ENCODE measurements at places on chromosomes 12 and 14.

DNA sequence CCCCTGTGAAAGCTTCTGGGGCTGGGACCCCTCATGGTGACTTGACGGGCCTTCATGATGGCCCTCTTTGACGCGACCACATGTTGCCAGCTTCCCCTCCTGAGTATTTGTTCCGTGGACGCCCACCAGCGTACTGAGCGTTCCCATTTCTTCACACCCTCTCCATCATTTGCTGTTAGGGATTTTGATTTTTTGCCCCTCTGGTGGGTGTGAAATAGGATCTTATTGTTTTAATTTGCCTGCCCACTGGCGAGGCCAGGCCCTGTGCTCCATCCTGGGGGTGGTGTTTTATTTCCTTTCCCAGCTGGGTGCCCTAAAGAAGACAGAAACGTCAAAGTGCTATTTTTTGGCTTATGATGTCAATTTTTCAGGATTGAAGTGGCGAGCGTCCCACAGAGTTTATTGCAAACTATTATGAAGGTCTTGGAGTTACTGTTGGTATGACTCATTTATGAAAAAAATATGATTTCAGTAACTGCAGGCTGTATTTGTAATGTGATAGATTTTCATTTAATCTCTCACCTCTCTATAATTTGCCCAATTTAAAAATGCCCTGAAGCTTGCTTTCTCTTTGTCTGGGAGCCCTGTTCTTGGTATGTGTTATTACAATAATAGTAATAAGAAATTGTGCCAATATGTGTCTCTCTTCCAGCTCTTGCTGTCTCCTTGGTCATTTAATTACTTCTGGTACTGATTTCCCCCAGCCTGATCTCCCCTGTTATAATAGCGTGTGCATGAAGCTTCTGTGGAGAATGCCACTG lies 99.6 kb downstream of the SLC25A47 start:
- no peak for DNase-seq

DNA sequence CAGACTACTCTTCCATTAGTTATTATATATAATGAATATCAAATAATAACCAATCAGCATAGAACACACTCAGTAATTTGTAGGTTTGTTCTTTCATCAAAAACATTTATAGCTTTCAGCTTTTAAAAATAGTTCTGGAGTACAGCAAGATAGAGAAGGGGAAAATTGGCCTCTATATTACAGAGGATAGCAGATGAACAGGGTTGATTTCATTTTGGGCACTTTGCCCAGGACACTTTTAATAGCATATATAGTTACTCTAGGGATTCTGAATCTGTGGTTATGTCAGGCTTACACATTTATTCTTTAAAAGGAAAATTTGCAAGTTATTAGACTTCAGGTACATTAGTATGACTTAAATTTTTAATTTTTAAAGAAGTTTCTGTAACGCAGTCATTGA lies 52.6 kb downstream of the IFT81 start:
- DNase-seq: no peak

DNA sequence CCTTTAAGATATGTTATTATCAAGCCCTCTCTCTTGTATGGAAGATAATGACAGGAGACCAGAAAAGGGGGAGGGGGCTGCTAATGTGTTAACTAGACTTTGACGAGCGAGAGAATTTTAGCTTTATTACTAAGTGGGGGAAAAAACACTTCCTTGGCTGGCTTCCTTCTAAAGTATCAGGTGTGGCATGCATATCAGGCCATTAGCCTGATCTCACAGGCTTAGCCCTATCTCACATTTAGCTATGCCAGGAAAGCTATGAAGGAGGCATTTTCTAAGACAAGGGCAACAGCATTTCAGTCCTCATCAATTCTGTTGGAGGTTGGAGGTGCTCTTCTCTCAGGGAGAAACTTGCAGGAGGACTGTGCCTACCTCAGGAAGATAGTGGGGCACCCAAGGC lies 9.9 kb downstream of the SSPN start:
- no peak for DNase-seq

DNA sequence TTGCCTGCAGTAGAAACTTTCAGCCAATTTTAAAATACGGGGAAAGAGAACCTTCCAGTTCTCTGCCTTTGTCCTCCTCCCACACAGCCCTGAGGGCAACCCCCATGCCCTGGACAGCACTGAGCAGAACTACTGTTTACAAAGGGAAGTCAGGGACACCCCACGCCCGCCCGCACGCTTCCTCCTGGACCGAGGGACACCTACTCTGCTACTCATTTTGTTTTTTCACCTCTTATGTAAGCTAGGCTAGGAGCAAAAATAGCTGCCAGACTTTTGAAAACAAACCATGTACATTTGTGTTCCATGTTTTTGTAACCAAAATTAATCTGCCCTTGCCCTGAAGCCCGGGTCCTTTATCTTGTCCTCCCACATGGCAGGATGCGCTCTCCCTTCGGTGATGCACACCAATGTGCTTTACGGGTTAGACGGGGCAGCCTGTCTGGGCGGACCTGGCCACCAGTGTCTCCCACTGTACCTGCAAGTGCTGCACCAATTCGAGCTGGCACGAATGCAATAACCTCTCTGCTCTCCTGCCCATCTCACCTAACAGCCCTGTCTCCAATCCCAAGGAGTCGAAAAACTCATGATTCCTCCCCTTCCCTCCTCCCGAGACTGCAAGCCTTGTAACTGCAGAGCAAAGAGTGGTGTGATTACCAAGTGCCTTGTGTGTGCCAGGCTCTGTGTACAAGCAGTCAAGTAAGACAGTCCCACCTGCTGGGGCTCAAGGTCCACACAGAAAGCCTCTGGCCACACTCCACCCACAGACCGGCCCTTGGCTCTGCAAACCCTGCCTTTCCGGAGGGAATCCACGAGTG lies 85.2 kb downstream of the CCDC88C start:
- no peak for DNase-seq

DNA sequence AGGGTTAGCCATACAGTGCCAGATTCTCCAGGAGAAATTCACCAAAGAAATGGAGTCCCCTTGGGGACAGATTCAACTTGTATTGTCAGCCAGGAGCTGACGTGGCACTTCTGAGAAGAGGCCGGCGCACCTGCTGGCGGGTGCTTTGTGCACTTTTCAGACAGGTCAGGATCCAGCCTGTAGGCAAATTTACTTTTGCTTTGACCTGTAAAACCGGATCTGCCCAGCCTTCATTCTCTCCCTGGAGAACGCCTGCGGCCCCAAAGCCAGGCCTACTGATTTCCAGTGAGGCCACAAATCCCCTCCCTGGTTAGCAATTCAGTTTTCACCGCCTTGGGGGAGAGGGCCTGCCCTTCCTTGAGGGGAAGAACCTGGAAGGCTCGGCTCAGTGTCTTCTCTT lies 17.4 kb downstream of the P2RX4 start:
- DNase-seq: no peak

DNA sequence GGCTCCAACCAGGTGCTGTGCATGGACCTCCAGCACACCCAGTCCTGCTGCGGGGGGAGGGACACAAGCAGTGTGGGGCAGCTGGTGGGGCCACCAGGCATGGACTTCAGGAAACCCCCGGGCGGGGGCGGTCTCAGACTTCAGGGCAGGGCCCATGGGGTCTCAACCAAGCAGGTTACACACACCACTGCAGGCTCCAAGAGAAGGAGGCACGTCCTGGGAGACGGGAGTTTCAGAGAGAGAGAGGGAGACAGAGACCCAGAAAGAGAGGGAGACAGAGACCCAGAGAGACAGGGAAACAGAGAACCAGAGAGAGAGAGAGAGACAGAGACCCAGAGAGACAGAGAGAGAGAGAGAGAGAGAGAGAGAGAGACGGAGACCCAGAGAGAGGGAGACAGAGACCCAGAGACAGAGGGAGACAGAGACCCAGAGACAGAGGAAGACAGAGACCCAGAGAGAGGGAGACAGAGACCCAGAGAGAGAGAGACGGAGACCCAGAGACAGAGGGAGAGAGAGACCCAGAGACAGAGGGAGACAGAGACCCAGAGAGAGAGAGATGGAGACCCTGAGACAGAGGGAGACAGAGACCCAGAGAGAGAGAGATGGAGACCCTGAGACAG lies 128.9 kb downstream of the NCOR2 start:
- no peak for DNase-seq

DNA sequence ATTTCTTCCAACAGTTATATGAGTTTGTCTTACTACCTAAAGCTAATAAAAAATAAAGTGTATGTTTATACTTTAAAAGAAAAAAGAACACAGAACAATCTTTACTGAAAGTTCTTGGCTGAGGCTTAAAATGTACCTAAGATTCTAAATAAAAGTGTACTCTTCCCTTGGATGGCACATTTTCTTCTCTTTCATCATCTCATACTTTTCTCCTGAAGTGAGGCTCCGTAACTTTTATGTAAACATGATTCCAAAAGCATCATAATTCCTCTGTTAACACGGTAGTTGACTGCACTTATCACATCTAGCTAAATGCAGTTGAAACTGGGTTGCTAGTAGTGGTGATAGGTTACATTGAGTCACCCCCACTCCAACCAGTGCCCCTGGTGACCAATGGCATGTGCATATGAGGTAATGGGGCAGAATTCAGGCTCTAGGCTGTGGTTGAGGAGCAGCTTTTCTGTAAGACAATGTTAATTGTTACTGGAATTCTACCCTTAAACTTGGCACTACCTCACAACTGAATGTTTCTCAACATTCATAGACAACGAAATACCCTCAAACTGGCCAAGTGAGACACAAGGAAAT lies 38.4 kb downstream of the WASHC3 start:
- DNase-seq: no peak

DNA sequence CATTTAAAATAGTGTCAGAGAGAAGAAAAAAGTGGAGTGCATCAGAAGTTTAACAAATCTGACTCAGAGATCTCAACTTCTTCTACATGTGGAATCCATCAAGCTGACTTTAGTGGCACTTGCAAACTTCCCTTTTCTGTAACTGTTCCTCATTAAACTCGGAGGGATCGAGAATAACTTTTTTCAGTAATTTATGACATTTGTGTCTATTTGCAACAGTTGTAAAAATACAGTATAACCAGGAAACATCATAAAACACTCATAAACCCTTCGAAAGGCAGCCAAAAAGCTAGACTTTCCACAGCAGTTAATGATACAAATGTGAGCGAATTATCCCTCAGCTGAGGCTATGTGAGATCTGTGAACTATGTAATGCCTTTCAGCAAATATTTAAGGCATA lies 1936.8 kb upstream of the SEL1L start:
- DNase-seq: no peak

- DNase-seq: no peak
Measured at GRCh38 chr12:110721570-110721969, 21.1 kb downstream of the PPP1CC start.

DNA sequence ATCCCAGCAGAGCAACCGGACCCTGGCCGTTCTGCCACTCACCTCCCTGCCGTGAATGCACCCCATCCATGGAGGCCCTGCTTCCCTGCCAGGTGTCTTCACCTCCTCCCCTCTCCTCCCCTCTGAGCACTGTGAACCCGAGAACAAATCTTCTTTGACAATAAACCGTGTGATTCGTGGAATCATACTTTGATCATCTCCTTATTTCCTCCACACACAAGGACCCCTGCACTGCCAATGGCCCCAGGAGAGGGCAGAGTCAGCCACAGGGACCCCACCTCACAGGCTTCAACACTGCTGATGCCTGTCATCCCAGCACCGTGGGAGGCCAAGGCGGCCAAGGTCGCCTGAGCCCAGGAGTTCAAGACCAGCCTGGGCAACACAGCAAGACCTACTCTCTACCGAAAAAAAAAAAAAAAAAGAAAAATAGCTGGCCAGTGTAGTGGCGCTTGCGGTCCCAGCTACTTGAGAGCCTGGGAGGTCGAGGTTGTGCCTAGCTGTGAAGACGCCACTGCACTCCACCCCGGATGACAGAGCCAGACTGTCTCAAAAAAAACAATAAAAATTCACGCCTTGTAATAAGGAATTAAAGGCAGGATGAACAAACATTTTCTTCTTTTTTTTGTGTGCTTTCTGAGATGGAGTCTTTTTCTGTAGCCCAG lies 1.1 kb downstream of the XRCC3 start:
- no peak for DNase-seq

GRCh38 chr14:44030831-44031383 lies 476.2 kb downstream of the FSCB start:
- no peak for DNase-seq

GRCh38 chr14:94601884-94602391 lies 10.3 kb upstream of the SERPINA3 start:
- DNase-seq: no peak

GRCh38 chr12:1343422-1343821 lies 251.0 kb downstream of the FBXL14 start:
- no peak for DNase-seq

- no peak for DNase-seq
Measured at GRCh38 chr12:25713264-25713663, 160.2 kb upstream of the LMNTD1 start.

DNA sequence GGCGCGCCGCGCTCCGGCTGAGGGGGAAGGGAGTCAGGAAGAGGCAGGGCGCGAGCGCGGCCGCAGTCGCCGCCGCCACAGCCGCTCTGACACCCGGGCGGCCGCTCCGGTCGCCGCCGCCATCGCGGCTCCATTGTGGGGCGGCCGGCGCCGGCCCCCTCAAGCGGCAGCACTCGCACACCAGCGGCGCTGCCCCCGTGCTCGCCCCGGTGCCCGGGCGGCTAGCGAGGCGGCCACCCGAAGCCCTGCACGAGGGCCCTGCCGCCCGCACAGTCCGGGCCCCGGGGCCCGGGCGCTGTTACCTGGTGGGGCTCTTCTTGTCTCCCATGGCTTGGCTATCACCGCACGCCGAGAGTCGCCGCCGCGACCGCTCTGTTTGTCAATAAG lies 202 bp downstream of the YAF2 start:
- no peak for DNase-seq

DNA sequence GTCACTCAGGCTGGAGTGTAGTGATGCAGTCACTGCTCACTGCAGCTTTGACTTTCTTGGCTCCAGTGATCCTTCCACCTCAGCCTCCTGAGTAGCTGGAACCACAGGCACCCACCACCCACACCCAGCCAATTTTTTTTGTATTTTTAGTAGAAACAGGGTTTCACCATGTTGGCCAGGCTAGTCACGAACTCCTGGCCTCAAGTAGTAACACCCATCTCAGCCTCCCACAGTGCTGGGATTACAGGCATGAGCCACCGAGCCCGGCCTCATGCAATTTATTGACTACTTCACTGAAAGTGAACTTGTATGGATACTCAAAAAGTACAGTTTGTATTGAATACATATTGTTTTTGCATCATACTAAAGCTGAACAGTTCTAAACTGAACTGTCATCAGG lies 9.1 kb downstream of the PSEN1 start:
- no peak for DNase-seq

DNA sequence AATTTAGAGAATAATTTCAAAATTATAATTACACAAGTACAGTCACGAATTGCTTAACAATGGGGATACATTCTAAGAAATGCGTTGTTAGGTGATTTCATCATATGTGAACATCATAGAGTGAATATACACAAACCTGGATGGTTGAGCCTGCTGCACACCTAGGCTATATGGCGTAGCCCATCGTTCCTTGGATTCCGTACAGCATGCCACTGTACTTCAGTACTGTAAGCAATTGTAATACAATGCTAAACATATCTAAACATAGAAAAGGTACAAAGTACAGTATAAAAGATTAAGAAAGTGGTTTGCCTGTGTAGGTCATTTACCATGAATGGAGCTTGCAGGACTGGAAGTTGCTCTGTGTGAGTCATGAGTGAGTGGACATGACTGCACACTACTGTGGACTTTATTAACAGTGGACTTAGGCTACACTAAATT lies 286.2 kb downstream of the CACNA1C start:
- DNase-seq: no peak

- DNase-seq: no peak
Measured at GRCh38 chr12:6199531-6200255, 507 bp upstream of the CD9 start.

- no peak for DNase-seq
Measured at GRCh38 chr14:26427097-26427496, 170.7 kb downstream of the NOVA1 start.

Data from activated T-helper 1 cell treated with anti-CD3 and anti-CD28 coated beads, Interleukin-2, amount 50 U/mL, for 16 hours (primary cell).